Body of pancreas (tissue), 4 donors: ENCODE measurements at places on chromosomes 2 and 18.

DNA sequence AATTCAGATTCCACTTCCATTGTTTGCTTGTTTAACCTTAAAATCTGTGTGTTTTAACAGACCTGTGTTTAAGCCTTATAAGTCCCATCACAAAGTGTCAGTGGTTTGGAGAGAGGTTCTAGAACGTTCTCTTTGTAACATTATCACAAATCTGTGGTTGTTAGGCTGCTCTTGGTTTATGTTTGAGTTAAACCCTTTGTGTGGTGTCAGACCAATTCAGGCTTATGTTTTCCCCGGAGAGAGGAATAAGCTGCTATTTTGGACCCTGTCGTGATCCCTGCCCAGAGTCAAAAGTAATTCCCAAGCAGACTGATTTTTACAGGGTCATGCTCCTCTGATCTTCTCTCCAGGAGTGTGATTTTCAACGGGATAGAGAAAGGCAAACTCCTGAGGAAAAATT, 43.8 kb upstream of the LTBP1 start:
- no peak for DNase-seq
- no peaks in the 10 kb centered on the region for H3K4me1 ChIP-seq
- no peak overlapping the region for H3K4me3 ChIP-seq
- no peak overlapping the region for H3K27ac ChIP-seq
- no peaks in the 10 kb centered on the region for H3K27me3 ChIP-seq
- H3K36me3 ChIP-seq, result no peaks in the 10 kb centered on the region

DNA sequence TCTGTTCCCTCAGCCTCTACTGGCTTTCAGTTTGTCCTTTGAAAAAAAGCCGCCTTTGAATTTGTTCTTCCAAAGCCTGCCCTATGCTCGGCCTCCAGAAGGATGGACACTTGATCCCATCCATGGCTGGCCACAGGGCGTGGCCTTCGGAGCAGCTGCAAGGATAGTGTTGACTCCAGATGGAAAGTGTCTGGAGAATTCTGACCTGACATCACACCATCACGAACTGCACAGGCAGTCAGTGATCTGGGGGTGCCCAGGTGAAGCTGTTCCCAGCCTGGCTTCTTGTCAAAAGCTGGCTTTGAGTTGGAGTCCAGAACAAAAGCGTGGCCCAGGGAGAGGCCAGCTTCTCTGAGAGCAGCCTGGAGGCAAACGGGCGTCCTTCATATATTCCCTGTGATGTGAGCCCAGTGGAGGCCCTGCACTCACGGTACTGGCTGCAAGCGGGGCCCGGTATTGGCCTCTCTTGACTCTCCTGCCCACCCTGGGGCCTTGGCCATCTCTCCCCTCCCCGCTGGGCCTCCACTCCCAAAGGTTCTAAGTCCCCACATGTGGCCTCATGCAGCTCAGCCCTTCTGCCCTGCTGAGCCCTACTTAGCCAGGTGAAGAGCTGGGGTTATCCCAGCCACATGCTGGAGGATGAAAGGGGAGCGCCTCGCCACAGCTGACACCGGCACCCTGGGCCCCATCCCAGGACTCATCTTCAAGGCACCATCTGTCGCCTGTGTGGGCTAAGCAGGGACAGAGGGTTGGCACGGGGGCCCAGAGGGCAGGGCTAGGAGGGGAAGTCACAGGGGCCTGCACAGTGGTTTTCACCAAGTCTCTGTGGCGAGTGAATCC, 20.4 kb upstream of the ATOH8 start:
- peaks cover 16% of the 10 kb centered on the region for H3K4me1 ChIP-seq
- H3K27ac ChIP-seq, result no peak overlapping the region
- H3K4me3 ChIP-seq, result no peak overlapping the region
- DNase-seq, result no peak
- no peaks in the 10 kb centered on the region for H3K27me3 ChIP-seq
- H3K36me3 ChIP-seq, result no peaks in the 10 kb centered on the region

- H3K27ac ChIP-seq, result no peak overlapping the region
- H3K36me3 ChIP-seq, result no peaks in the 10 kb centered on the region
- no peak for DNase-seq
- H3K4me3 ChIP-seq, result no peak overlapping the region
- no peaks in the 10 kb centered on the region for H3K27me3 ChIP-seq
These were observed 66.5 kb downstream of the RHBDD1 start for GRCh38 chr2:226902041-226902966.

- no peak overlapping the region for H3K27ac ChIP-seq
- no peaks in the 10 kb centered on the region for H3K36me3 ChIP-seq
- no peaks in the 10 kb centered on the region for H3K4me1 ChIP-seq
- no peaks in the 10 kb centered on the region for H3K27me3 ChIP-seq
- no peak for DNase-seq
These were observed 99.8 kb downstream of the SEPTIN10 start for GRCh38 chr2:109513749-109514588.

GRCh38 chr2:174623690-174624089, 26.1 kb upstream of the WIPF1 start:
- H3K4me1 ChIP-seq, result no peaks in the 10 kb centered on the region
- H3K4me3 ChIP-seq, result no peak overlapping the region
- H3K27me3 ChIP-seq, result no peaks in the 10 kb centered on the region
- H3K36me3 ChIP-seq, result no peaks in the 10 kb centered on the region
- H3K27ac ChIP-seq, result no peak overlapping the region
- DNase-seq, result no peak

DNA sequence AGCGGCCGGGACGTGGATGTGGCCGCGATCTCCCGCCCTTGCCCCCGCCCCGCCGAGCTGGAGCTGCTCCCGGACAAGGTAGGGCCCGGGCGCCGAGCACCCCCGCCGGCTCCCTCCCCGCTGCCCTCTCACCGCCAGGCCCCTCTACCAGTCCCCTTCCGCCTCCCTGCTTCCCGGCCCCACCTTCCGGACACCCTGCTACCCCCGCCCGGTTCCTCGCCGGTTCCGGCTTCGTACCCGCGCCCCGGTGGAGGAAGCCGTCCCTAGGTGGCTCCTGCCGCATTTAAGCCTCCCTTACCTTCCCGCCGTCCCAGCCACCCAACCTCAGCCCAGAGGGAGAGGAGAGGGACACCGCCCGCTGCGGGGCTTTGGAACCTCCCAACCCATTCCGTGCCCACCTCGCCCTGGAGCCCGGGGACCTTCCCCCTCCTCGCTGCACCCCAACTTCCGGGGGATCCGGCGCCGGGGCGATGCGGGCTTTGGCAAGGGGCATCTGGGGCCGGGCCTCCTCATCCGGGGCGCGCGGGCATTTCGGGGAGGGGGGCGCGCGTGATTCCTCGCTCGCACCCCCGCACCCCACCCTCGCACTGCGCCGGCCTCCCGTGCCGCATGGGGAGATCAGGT, 475 bp downstream of the B3GNT2 start:
- no peaks in the 10 kb centered on the region for H3K36me3 ChIP-seq
- no peaks in the 10 kb centered on the region for H3K27me3 ChIP-seq
- peaks cover 46% of the 10 kb centered on the region for H3K4me1 ChIP-seq
- H3K27ac ChIP-seq, result peak overlapping the region; percentile 93
- peak overlapping the region; percentile 87 for H3K4me3 ChIP-seq

- H3K4me1 ChIP-seq, result no peaks in the 10 kb centered on the region
- H3K27me3 ChIP-seq, result no peaks in the 10 kb centered on the region
- H3K4me3 ChIP-seq, result no peak overlapping the region
- DNase-seq, result no peak
These were observed 763.4 kb upstream of the NRXN1 start for GRCh38 chr2:51795248-51795888.

GRCh38 chr18:44409071-44409470, 271.6 kb upstream of the SETBP1 start:
- H3K27me3 ChIP-seq, result no peaks in the 10 kb centered on the region
- no peak for DNase-seq
- H3K27ac ChIP-seq, result no peak overlapping the region
- H3K4me1 ChIP-seq, result no peaks in the 10 kb centered on the region
- no peaks in the 10 kb centered on the region for H3K36me3 ChIP-seq
